8988T (cell line): ENCODE measurements at places on chromosomes 3 and 15.

DNA sequence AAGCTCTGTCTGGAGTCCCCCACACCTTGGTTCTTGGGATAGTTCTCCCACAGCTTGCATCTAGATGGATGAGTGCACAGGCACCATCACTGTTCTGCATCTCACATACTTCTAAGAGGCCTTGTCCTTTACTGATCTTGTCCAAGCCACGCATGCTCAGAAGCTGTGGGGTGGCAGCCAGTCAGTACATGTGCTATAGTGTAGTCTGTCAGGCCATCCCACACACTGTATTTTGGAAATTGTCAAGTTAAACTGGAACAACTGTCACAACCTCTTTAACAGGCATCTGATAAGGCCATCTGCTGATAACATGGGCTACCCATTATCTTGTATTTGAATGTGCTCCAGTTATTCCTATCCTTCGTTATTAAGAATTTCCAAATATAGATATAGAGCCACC lies 296.5 kb upstream of the AZI2 start:
- DNase-seq = no peak

DNA sequence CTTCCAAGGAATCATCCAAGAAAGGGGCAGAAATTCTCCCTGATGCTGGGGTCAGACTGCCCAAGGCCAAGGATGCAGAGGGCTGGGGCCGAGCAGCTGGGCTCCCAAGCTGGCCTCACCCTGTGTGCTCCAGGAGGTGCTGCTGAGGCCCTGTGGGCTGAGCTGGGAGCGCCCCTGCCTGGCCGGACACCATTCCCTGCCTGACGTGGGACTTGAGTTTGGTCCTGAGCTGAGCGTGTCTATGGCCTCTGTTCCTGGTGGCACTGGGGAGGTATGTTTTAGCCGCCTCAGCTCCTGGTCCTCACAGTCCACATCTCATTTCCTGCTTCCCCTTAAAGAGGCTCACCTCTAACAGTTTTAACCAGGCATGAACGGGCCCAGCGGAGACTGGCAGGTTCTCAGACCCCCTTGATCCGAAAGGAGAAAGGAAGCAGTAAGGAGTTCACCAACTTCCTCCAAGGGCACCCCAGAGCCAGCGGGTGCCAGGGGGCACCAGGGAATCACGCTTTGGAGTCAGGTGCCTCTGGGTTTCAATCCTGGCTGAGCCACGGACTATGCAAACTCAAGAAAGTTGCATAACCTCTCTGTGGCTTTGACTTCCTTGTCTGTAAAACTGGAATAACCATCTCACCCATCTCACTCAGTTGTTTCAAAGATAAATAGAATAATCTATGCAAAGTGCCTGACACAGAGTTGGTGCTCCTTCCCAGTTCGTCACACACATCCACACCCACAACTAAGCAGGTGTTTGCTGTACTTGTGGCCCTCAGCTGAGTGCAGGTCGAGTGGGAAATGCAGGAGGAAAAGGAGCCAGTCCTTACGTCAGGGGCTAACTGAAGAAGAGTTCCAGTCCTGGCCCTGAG lies 48.6 kb downstream of the SLC12A8 start:
- DNase-seq = no peak

- DNase-seq = no peak
Observed at GRCh38 chr3:94146455-94146854, 83.6 kb downstream of the NSUN3 start.

DNA sequence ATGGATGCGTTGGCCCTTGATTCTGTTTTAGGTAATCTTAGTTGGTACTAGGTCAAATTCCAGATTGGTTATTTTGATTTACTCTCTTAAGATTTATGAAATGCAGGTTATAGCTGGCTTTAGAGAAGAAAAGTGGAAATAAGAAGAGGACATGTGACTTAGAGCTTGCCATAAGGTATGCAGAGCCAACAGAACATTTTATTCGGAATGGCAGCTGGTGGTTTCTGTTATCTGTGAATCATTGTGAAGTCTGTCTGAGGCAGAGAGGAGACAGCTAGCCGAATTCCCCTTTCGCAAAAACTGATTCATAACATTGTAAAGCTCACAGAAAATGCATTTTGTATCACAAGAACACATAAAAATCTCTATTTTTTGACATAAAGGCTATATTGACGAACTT lies 82.1 kb downstream of the FILIP1L start:
- no peak for DNase-seq

DNA sequence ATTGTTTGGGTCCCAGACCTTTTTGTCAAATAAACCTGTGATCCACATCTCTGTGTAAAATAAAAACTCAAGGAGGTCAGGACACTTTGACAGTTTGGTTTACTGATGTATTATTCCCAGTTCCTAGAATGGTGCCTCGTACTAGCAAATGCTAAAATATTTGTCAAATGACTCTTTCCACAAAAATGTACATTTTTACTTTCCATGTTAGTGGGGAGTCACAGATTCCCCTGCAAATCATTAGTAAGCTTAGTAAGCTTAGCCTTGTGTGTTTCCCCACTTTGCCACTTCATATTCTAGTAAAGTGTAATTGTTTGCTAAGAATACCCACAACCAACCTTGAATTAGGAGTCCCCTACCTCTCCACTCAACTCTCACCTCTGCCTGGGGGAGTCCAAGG lies 2.4 kb upstream of the MAGI1 start:
- no peak for DNase-seq

DNA sequence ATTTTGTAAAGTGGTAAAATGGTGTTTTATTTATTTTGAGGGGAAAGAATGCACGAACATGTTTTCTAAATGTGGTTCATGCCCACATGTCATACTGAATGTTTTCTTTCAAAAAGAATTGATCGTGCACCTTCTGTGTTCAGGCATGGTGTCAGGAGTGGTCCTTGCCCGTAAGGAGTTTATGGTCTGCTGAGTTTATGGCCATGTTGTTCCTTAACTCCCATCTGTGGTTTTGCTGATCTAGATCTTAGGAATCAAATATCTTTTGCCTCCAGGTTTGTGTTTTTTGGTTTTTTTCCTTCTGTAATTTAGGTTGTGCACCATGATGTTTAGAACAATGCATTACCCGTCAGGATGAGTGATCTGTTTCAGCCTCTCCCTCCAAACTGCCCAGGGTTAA lies 304.4 kb upstream of the NR2E3 start:
- DNase-seq = no peak

DNA sequence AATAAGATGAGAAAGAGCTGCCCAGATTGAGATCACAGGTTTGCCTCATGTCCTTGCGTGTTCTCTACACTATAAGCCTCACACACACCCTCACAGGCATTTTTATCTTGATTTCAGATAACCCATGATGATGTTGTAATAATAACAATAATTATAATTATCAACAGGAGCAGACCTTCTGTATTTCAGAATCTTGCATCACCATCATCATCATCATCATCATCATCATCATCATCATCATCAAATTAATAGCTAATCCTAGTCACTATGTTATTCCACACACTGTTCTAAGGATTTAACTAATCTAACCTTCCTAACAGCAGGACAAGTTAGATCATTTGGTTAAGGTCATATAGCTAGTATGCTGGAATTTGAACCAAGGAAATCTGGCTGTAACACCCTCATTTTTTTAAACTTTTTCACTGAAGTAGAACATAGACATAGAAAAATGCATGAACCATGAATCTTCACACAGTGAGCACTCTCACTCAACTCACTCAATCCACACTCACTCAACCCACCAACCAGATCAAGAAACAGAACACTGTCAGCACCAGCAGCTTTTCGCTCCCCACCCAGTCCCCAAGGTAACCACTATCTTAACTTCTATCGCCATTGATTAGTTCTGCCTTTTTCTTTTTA lies 1.8 kb upstream of the SH2D7 start:
- no peak for DNase-seq

GRCh38 chr3:60095516-60095915 lies 1045.7 kb upstream of the CFAP20DC start:
- DNase-seq = no peak

DNA sequence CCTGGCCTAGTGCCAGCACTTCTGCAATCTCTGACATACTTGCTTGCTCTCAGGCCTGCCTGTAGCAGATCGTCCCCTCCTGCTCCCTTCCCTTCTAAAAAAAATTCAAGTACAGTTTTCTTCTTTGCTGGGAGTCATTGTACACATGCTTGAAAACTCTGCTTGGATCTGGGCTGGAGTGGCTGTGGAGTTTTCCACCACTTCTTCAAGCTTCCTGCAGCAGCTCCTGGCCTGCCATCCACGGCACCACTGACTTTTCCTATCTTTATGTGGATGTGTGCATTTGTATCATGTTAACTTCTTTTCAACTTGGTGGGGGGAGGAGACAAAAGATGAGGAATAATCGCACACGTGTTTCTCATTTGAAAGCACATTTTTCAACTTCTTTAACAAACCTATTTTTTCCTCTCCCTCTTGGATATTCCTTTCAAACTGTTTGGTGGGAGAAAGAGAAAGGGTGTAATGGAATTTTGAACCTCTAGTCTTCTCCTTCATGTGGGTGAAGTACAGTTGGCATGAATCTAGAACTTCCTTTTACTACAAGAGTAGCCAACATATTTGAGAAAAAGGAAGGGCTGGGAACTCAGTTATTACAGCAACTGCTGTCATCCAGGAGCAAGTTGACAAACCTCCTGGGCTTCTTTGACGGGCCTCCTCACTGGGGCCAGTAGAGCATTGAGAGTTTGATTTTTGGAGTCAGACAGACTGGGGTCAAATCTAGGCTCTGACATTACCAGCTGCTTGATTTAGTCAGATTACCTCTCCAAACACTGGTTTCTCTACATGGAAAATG lies 61.2 kb upstream of the LRTM1 start:
- DNase-seq = no peak

DNA sequence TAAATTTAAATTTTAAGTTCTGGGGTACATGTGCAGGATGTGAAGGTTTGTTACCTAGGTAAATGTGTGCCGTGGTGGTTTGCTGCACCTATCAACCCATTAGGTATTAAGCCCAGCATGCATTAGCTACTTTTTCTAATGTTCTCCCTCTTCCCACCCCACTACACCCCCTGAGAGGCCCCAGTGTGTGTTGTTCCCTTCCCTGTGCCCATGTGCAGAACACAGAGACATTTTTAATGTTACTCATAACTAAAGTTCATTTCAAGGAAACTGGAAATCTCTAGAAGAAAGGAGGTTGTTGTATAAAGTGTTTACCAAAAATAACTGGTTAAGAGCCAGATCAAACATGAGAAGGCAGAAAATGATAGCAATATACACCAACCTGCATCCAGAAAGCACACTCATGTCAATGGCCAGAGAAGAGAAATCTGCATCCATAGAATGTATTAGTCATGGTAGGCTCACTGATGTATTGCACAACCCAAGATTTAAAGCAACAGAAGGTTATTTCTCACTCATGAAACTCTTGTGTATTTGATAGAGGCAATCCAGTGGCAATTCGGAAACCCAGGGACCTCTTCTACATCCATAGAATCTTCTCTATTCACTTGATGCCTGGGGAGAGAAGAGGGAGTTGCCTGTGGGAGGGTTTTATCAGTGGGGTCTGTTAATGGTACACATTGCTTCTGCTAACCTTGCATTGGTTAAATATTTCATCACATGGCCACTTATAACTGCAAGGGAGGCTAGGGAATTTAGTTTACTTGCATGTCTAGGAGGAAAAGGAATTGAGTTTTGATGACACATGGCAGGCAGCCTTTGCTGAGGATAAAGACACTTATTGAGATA lies 321.9 kb upstream of the RASGRP1 start:
- no peak for DNase-seq
